ENCODE measurements at places on chromosomes 4 and X.

DNA sequence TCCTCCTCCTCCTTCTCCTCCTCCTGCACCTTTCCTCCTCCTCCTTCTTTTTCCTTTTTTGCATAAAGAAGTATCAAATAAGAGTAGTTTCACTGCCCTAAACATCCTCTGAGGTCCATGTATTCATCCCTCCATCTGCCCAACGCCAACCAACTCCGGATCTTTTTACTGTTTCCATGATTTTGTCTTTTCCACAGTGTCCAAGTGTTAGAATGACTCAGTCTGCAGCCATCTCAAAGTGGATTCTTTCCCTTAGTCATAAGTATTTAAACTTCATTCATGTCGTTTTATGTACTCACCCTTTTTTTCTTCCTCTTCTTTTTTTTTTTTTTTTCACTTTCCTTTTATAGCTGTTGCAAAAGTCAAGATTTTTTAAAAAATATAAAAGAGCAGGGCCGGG is 12.9 kb downstream of the CSF2RA start:
- DNase-seq, result no peak

- DNase-seq, result peak; percentile 63
Observed at GRCh38 chr4:163332526-163333406, at the start of gene NPY1R. Gene NPY1R, minus strand, starts transcription at chr4:163332596. Its CDS starts 6,042 bp downstream, at chr4:163326554.

- no peak for DNase-seq
Observed at GRCh38 chr4:183398298-183399125, 45.9 kb upstream of the CDKN2AIP start.

DNA sequence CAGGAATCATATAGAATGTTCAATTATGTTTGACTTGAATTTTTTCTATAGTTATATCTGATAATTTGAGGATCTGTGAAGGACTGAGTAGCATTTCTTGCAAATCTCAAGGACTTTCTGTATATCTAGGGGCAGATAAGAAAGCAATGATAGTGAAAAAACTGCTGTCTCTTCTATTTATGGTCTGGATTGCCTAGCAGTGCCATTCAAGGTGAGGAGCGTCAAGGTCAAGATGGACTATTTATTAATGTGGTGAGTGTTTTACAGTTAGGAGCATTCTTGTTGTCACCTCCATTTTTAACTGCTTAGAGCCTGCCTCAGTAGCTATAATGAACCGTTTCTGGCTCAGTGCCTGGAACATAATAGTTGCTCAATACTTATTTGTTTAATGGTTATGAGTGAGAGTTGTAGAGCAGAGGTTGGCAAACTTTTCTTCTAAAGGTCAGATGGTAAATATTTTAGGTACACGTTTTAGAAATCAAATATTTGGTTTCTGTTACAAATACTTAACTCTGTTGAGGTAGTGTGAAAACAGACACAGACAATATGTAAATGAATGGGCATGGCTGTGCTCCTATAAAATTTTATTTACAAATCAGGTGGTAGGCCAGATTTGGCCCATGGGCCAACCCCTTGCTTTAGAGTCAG is 523.2 kb upstream of the IGFBP7 start:
- no peak for DNase-seq

DNA sequence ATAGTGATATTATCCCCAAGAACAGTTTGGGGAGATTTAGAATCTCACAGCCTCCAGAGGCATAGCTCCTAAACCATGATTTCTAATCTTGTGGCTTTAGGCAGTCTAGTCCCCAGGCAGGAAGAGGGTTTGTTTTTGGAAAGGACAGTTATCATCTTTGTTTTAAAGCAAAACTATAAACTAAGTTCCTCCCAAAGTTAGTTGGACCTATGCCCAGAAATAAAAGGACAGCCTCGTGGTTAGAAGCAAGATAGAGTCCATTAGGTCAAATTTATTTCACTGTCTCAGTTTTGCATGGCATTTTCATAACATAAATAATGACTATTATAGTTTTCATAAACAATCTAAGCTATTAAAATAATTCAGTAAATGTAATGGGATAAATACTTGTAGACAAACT is 120.5 kb downstream of the MAGEC2 start:
- DNase-seq, result no peak

DNA sequence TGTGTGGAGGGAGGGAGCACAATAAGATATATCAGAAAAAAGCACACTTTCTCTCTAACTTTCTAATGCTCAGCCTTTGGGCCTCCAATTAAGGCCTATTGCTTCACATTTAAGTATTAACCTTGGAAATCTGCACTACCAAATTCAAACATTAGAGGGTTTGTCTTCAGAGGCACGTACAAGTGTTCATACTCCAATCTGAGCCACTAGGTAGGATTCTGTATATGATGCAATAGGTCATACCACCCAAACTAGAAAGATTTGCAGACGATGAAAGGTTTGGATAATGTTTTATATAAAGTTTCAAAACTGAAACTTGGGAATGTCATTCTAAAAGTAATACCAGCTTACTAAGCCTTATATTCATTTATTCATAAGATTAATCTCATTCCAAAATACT is 106.4 kb downstream of the MID1 start:
- DNase-seq, result no peak

- no peak for DNase-seq
Observed at GRCh38 chrX:150337536-150337935, 25.6 kb upstream of the MAMLD1 start.

DNA sequence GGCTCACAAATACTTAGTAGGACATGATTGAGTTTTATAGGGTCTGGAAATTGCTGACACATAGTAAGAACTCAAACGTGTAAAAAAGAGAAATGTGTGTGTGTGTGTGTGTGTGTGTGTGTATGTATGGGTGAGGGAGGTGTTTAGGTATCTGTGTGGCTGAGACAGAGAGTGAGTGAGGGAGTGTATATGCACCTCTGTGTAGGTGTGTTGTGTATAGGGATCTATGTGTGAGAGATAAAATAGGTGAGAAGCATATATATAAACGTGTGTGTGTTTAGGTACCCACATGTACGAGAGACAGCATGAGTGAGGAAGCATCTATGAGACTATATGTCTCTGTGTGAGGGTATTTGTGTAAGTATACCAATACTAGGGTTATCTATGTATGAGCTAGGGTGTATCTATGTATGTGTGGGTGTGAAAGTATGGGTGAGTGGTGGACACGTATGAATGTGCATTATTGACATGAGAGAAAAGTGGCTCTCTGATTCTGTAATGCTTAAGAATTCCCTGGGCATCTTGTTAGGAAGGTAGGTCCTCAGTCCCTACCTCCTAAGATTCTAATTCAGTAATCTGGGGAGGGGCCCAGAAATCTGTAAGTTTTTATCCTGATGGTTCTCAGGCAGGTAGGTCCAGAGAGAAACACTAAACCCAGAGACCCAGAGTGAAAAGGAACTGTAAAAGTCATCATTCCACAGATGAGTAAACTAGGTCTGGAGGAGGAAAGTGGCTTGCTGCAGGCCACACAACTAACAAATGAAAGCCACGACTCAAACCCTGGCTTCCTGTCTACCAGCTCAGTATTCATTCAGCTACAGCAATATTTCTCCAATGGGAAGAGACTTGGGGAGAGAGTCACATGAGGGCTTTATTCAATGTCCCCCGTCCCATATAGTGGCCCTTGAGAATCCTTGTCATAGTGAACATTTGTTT is 237.0 kb downstream of the IDS start:
- DNase-seq, result no peak

- DNase-seq, result no peak
Observed at GRCh38 chr4:7074426-7074825, 6.6 kb upstream of the GRPEL1 start.

- no peak for DNase-seq
Observed at GRCh38 chr4:153409924-153410501, 56.1 kb upstream of the TMEM131L start.

DNA sequence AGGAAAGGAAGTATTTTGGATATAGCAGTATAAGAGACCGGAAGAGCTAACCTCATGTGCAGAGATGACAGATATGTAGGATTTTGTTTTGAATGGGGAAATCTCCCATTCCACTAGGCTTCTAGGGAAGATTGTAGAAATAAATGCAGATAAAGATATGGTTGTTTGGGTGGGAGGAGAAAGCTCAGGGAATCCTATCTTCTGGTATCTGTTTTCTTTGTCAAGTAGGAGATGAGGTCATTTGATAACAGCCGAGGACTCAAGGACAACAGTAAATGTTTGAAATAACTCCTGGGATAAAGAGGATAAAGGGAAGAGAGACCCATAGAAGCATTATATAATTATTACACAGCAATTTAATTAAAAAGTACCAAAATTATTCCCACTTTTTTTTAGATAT is 24.7 kb upstream of the ZMAT1 start:
- DNase-seq, result no peak

DNA sequence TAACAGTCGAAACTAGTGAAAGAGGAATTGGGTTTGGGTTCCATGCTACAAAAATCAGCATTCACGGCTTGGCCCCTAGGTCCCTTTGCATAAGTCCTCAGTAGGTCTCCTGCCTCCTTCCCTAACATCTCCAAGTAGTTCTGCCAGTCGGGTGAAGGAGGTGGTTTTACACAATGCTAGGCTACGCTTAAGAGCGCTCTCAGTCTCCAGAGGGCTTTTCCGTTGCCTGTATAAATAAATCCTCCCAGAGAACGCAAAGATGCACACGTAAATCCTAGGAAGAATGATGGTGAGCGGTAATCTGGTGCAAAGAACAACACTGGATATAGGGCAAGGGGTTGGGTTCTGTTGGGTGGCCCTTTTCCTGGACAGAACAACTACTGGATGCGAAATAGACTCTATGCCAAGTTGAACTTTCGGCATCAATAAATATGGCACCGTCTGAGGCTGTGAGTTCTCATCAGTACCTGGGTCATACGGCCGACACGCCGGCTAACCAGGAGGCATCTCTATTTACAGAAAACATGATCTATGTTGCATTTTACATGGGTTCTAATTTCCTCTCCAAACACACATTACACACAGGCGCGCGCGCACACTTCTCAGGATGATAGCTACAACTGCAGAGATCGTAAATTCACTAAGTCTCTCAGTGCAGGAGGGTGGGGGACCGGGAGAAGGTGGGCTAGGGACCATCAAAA is 1.3 kb downstream of the CAMK2D start:
- DNase-seq, result no peak

DNA sequence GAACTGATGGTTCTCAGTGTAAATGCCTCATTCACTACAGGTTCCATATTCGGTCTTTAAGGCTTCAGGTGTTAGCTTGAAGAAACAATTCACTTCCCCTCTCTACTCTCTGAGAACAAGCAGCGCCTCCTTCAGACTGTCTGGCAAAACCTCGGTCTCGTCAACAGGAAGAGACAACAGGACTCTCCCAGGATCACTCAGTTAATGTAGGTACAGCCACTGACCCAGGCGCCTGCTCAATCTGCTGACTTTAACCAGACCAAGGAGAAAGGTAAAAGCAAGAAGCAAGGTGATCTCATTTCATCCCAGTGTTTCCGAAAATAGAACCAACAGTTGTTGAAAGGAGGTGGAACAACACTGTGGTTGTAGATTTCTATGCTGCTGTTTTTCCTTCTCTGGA is 102.2 kb downstream of the SLC2A9 start:
- no peak for DNase-seq

GRCh38 chr4:18020671-18021469 is 685 bp downstream of the LCORL start:
- peak; percentile 67 for DNase-seq

GRCh38 chrX:143634663-143635455 is 1.0 kb downstream of the SLITRK4 start:
- peak; percentile 22 for DNase-seq

DNA sequence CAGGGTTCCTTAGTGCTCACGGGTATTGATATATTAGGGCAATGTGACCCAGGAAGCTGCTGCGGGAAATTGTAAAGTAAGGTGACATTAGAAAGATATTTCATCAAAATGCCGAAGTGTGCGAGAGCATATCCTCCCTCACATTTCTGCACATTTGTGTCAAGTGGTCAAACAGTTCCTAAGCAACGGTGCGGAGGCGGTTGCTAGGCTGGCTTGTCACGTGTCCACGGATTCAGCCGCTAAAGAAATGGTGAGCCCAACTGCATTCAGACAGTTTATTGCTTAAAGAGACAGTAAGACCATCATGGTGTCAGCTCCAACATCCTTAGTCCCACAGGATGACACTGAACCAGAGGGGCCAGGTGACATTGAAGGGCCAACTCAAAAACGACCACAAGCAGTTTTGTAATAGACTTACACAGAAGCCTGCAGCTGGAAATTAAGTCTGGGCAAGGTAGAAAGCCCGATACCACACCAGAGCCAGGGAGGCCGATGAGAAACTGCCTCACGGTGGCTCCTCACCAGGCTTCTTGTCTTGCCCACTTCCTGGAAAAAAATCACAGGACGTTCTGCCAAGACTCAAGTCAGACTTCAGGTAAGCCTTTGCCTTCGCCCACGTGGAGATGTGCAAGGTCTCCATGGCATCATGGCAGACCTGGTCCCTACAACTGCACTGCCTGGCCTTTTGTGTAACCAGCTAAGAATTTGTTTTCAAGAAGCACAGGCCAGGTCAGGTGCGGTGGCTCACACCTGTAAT is 50.4 kb downstream of the USP11 start:
- DNase-seq, result peak; percentile 10

DNA sequence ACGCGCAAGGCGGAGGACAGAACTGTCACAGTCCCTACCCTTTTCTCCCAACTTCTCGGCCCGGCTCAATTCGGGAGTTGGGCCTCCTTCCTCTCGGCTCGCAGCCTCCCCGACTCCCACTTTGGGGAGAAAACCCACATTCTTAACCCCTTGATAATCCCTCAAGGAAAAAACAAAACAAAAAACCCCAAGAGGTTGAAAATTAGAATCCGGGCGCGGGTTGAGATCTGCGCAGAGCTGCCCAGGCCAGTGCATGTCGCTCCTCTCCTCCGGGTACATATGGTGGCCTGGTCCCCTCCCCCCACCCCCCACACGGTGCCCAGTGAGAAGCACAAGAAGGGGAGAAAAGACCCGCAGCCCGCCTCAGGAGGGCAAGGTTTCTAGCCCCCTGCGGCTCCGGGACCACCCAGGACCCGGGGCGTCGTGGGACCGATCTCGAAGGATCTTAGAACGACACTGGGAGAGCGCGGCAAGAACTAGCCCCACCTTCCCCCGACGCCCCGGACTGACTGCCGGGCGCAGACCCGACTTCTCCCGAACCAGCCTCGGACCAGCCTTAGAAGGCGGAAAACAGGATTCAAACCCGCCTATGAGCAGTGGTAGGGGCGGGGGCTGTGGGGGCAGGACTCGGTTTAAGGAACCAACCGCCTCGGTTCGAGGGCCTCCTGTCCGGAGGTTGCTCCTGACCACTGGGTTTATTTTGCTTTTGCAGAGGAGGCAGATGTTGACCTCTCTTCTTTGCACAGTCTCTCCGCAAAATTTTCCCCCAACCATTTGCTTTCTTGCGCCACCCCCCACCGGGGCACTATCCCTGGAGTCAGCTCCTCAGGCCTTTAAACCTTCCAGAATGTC is 2.5 kb upstream of the PDGFRA start:
- no peak for DNase-seq

GRCh38 chrX:151792505-151792904 is 58.0 kb downstream of the CNGA2 start:
- DNase-seq, result no peak

DNA sequence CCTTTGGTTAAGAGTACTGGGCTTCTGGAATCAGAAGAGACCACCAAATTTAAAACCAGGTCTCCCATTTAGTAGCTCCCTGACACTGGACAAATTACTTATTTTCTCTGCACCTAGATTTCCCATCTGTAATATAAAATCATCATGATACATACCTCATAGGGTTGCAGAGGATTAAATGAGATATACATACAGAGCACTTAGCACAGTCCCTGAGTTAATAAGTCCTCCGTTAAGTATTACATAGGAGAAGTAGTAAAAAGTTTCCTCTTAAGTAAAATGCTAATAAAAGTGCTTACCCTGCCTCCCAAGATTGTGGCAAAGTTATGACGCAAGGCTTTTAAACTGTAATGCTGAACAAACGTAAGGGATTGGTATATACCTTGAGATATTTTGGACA is 539 bp upstream of the CHIC1 start:
- no peak for DNase-seq

Measured in NCI-H1930 (cell line).